ENCODE measurements at places on chromosomes 7 and 10.

GRCh38 chr7:98745722-98746318 lies 124.0 kb downstream of the TMEM130 start:
- DNase-seq, result no peak

DNA sequence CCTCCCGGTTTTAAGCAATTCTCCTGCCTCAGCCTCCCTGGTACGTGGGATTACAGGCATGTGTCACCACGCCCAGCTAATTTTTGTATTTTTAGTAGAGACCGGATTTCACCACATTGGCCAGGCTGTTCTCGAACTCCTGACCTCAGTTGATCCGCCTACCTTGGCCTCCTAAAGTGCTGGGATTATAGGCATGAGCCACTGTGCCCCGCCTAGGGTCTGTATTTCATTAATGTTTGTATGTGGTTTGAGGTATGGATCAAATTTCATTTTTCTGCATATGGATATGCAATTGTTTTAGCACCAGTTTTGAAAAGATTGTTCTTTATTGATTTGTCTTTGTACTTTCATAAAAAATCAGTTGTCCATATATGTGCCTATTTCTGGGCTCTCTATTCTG lies 26.0 kb downstream of the CYP26A1 start:
- DNase-seq, result no peak

GRCh38 chr10:71475243-71475871 lies 78.6 kb downstream of the CDH23 start:
- DNase-seq, result no peak

DNA sequence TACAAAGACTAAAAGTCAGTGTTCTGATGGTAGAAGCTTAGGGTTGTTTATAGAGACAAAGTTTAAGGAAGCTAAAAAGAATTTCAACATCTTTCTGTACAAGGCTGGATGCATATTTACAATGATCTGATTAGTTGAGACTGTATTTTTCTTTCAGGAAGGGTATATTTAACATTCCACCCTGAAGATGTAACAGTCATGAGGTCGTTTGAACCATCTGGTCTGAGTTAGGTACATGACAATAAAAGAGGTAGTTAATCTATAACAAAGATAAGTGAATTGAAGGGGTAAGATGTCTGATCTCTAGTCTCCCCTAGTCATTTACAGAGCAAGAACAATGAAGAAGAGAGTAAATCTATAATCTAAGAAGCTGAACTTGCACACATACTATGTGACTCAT lies 821.2 kb downstream of the CNTNAP2 start:
- peak; percentile 22 for DNase-seq

DNA sequence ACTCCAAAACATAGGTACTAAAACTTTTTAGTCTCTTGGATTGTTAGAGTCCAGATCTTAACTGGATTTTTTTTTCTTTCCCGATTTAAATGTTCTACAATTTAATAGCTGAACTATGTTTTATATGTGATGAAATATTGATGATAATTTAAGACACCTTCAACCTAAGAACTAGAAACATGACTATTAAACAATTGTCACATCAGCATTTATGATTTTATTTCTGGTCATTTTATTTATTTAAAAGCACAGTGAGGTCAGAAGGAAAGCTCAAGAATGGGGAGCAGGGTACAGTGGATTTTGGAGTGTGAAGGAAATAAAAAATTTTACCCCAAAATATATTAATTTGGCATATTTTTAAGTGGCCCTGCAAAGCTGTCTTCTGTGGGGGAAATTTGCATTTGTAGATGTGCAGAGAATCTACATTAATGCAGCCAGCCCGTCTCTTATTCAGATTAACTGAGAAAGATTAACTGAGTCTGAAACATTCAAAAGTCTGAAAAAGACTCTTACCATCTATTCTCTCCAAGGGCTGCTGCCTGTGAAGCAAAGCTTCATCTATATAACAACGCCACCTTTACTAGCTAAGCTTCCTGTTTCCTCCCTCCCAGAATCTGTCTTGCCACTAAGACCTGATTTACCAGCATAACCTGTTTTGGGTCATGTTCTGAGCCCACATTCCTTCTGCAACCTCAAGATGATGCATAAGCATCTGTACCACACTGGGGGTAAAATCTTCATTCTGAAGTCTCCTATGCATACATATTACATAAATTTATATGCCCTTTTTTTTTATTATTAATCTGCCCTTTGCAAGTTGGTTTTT lies 86.4 kb downstream of the TMEM106B start:
- no peak for DNase-seq
